Aorta (tissue), 5 donors: ENCODE measurements at places on chromosomes 3 and 15.

DNA sequence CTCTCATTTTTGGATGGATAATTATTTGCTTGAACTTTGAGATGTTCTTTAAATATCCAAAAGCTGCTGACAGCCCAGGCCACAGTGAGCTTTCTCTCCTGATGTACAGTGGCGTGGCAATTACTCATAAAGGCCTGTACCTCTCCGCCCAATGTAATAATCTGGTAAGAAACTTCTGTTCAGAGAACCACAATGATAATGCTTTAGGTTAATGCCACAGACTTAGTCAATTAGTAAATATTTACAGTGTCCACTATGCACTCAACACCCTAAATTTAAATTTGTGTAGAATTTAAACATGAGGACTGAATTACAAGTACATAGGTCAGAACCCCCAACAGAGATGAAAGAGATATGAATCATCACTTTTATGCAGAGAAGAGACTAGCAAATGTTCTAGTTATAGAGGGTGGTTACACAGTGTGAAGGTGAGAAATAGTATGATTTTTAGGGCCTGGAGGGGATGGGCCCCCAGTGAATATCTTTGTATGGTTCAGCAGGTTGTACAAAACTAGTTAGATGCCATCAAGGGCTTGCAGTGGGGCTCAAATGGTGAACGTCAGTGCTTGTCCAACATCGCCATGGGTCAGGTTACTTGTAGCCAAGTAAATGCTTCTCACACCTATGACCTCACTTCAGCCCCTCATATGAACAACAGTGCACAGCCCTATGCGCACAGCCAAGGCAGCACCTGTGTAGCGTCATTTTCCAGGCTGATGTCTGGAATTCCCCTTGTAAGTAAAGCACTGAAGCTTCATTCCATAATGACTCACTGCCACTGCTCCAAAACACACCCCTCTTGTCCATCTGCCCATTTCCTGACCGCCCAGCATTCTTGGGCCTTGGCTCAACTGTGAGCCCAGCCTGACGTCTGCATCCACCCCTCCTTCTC, 13.3 kb downstream of the ABHD2 start:
- H3K27me3 ChIP-seq = no peaks in the 10 kb centered on the region
- H3K27ac ChIP-seq = peak overlapping the region; percentile 98
- peak; percentile 88 for DNase-seq
- no peaks in the 10 kb centered on the region for H3K36me3 ChIP-seq
- H3K4me3 ChIP-seq = no peak overlapping the region

DNA sequence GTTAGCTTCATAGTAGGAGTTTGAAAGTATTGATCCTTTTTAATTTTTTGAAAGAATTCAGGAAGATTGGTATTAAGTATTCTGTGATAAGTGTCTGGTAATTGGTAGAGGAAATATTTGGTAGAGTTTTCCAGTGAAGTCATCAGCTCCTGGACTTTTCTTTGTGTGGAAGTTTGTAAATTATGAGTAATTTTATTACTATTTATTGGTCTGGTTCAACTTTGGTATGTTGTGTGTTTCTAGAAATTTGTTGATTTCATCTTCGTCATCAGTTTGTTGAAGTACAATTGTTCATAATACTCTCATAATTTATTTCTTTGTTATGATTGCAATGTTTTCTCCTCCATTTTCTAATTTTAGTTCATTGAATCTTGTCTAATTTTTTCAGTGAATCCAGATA, 832.0 kb downstream of the OTOL1 start:
- H3K4me3 ChIP-seq = no peak overlapping the region
- H3K4me1 ChIP-seq = no peaks in the 10 kb centered on the region

DNA sequence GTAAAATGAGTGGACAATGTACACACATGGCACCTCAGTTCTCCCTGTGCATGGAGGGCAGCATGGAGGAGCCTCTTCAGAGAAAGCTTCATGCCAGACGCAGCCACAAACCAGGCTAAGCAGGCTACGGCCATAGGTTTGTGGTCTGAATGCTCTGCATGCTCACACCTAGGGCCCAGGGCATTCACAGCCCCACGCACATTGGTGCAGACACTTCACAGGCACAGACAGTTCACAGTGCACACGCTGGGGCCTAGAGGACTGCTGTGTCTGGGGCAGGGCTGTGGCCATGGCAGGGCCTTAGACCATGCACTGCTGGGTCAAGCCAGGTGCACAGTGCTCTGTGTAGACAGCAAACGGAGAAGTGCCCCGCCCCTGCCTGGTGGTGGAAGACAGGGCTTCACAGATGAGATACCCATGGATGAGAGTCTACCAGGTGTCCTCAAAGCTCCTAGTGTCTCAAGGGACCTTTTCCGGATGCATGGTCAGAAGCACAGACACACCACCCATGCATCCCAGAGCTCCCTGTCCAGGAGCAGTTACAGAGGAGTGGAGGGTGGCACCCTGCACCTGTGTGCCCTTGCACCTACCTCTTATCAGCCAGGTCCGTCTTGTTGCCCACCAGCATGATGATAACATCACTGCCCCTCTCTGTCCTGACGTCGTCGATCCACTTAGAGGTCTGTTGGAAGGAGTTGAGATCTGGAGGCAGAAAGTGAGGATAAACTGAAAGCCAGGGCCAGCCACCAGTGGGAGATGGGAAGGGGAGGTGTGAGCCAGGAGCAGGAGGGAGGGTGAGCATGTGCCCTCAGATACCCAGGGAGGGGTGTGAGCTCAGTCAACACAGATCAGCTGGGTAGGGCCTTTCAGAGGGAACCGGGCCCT, 33.5 kb downstream of the SRPRB start:
- no peaks in the 10 kb centered on the region for H3K4me1 ChIP-seq
- H3K27ac ChIP-seq = no peak overlapping the region
- no peaks in the 10 kb centered on the region for H3K36me3 ChIP-seq
- no peak overlapping the region for H3K4me3 ChIP-seq
- no peak for DNase-seq

- H3K4me1 ChIP-seq = no peaks in the 10 kb centered on the region
- no peak overlapping the region for H3K27ac ChIP-seq
- H3K4me3 ChIP-seq = no peak overlapping the region
- no peaks in the 10 kb centered on the region for H3K36me3 ChIP-seq
- no peaks in the 10 kb centered on the region for H3K27me3 ChIP-seq
- no peak for DNase-seq
Observed at GRCh38 chr3:51718547-51719409, 11.9 kb downstream of the GRM2 start.

DNA sequence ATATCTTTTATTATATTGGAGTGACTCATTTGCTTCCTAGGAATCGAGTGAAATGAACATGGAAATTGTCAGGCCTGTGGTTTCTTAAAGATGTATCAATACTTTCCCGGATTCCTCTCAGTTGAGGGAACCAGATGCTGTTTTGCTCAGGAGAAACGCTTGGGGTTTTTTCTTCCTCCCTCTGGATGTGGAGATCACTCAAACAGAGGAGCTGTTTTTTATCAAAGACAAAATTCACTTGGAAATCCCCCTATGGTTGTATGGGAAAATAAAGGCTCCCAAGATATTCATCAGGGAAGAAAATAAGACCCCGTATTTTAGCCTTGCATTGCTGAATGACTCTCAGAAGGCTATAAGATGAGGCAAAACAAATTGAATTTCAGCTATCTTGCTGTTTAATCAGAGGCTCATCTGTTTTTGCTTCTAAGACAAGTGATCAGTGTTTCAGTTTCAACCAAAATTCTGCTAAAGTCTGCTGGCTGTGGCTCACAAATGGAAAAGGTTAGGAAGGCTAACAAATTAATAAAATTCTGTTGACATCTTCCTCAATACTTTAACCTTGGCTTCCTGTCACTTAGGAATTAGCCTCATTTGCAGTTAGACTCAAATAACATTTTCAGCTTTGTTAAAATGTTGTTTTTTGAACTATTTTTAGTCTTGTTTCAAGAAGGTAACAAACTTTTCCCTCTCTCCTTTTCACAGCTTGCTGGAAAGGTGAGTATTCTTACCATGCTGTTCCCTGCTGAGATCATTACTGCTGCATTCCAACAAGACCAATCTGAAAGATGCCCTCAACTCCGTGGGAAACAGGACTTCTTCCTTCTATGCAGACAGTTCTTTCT, 83.6 kb downstream of the COL6A5 start:
- no peak for DNase-seq
- no peaks in the 10 kb centered on the region for H3K4me1 ChIP-seq
- H3K27ac ChIP-seq = no peak overlapping the region

GRCh38 chr15:68145706-68146105, 59.4 kb downstream of the CALML4 start:
- H3K27me3 ChIP-seq = no peaks in the 10 kb centered on the region
- no peaks in the 10 kb centered on the region for H3K36me3 ChIP-seq
- H3K4me3 ChIP-seq = no peak overlapping the region
- no peaks in the 10 kb centered on the region for H3K4me1 ChIP-seq
